ENCODE measurements at places on chromosomes 5 and 9.
A peak's percentile ranks its signal among the peaks of the same experiment; 100 is the strongest.

GRCh38 chr9:109805050-109805449, 25.1 kb downstream of the PALM2AKAP2 start:
- DNase-seq: no peak

GRCh38 chr5:93890657-93891056, 149.3 kb upstream of the POU5F2 start:
- no peak for DNase-seq

- no peak for DNase-seq
Measured at GRCh38 chr5:6783787-6784186, 70.6 kb downstream of the TENT4A start.

DNA sequence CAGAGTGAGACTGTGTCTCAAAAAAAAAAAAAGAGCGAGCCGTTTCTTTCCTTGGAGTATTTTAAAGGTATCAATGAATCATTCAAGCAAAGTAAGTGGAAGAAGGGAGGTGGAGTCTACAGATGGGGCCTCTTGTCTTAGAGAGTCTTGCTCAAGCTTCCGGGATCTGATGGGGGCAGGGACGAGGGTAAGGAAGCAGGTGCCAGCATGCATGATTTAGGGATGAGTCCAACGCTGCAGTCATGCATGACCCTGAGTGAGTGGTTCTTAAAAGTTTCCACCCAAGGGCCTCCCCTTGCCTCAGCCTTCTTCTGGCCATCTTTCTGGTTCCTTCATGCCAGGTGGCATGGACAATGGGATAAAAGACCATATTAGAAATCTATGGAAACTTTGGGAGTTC, 79.6 kb downstream of the MYO10 start:
- DNase-seq: peak; percentile 77

DNA sequence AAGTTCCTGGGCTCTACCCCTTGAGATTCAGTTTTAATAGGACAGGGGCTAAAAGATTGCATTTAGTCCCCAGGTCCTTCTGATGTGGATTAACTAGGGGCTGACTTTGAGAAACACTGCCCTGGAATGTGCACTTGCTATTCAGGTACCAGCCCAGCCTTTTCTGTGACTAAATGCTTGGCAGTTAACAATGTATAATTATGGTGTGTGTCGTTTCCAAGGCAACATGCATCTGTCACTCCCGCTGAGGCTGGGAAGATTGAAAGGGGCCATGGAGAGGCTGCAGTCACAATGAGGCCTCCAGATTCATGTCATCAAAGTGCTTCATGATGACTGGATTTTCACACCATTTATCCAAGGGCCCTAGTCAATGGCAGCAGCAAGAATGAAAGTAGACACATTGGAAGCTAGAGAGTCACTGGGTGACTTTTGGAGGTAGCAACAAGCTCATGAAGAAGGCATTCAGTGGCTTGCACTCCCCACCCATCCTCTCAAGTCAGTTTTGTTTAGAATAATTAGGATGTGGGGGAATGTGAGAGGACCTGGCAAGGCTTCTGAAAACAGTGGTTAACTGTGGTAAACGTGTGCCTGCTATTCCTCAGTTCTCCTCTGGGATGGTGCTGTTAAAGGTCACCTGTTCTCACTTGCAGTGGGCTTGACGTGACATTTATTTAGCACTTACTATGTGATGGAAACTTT, 28.3 kb downstream of the RAI14 start:
- DNase-seq: peak; percentile 92

DNA sequence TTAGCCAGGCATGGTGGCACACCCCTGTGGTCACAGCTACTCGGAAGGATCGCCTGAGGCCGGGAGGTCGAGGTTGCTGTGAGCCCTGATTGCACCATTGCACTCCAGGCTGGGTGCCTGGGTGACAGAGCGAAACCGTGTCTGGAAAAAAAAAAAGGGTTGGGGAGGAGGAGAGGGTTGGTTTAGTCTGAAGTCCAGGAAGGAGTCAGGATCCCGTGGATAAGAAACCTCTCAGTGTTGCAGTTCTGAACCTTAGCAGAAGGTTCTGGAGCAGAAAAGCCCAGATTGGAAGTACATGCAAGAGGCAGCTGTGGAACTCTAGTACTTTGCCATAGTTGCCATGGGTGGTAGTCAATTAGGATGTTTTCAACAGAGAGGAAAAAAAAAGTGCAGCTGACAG, 125.2 kb upstream of the CPEB4 start:
- peak; percentile 42 for DNase-seq

GRCh38 chr5:44945743-44946142, 137.0 kb downstream of the MRPS30 start:
- no peak for DNase-seq

- DNase-seq: no peak
Measured at GRCh38 chr5:157744051-157745011, 819 bp downstream of the LSM11 start.

DNA sequence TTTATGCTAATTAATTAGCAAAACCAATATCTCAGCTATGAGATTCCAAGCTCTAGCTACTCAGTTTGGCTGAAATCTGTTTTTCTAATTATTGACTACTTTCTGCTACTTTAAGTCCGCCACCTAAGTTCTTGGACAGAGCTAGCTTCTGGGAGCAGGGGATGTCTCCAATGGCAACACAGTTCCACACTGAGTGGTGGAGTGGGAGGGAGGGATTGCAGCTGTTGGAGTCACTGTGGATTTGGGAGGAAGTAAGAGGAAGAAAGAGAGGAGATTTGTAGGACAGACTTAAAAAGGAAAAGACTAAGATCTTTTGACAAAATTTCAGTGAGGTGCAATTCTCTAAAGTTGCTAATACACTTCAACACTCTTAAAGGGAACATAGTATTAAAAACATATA, 450.8 kb downstream of the NFIB start:
- DNase-seq: no peak

DNA sequence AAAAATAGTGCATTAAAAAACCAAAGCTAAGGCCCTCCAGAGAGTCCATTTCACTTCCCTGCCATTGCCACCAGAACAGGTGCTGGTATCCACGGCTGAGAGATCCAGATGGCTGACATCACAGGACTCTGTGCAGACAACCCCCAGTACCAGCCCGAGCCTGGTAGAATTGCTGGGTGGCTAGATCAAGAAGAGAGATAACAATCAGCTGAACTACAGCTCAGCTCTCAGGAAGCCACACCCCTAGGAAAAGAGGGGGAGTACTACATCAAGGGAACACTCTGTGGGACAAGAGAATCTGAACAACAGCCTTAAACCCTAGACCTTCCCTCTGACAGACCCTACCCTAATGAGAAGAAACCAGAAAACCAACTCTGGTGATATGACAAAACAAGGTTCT, 73.8 kb upstream of the SLIT3 start:
- DNase-seq: peak; percentile 35

DNA sequence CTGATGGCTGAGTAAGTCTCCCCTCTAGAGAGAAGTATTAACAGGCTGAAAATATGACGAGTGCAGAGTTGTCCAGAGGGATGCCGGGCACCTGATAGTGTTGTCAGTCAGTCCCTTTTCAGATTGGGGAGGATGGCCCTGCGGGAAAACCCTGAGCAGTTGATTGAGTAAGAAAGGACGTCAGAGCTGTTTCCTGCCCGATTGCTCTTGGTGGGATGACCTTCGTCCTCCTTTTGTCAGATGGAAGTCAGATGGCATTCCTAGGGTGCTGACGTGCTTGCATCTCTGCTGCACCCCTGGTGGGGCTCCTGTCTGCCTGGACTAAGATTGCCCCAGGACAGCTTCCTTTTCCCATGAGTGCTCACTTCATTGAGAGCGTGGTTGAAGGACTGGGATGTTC, 9.8 kb downstream of the ZNF354B start:
- no peak for DNase-seq

DNA sequence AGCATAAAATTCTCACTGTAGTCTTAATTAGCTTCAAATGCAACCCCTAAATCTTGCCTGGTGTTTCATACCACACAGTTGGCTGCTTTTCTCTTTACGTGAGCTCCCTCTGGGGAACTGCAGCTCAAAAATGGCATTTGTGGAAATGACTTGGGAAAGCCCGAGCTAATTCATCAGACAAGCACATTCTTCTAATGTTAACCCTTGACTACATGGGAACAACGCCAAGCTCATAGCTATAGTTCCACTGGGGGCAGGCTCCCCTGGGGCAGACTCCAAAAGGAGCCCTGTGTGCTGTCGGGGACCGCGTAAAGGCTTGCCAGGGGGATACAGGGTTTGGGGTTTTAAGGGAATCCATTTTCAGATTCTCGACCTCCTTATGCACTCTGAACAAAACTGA, 301.4 kb upstream of the DAP start:
- no peak for DNase-seq

DNA sequence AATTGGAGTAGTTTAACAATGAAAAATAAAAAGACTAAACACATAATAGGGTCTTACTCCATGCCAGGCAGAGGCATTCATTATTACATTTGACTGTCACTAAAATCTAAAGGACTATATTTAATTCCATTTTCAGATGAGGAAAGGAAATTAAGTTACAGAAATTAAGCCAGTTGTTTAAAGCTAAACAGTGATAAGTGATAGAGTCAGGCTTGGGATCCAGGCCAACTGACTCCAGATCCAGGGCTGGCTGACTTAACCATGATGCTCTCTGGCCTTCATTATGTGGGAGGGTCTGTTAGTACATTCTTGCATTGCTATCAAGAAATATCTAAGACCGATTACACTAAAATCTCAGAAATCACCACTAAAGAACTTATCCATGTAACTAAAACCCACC, 107.2 kb downstream of the ARHGEF28 start:
- DNase-seq: no peak

DNA sequence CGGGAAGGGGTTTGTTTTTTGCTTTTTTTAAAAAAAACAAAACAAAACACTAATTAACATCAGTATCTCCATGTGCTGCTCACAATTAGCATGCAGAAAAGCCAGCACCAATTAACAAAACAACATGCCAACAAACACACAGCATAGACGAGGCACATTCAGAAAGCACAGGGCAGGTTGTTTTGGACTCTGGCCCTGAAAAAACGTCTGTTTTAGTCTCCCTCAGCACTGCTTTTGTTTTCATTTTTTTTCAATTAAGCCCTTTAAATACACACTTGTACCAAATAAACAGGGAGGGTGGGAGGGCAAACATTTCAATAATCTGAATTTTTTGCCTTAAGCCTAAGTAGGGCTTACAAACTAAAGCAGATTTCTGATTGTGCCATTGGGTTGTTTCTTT, 309.6 kb downstream of the DTWD2 start:
- no peak for DNase-seq

DNA sequence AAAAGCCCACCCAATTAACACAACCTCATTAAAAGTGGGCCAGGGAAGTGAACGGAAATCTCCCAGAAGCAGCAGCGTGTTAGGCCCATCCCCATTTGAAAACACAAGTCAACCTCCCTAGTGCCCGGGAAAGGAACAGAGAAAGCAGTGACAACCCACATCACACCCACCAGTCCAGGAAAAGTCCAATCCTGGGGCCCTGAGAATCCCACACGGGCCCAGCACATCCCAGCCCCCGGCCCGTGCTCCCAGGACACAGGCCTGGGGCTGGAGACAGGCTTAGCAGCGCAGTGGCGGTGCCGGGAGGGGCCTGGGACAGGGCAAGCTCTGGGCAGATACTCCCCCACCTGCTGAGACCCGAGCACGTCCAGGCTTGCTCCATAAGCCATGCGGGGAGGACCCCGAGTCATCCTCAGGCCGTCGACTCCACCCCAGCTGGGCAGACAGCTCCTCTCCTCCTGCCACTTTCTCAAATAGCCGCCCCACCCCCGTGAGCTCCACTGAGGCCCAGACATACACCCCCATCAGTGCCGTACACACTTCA, 101.0 kb downstream of the KCNT1 start:
- DNase-seq: no peak

Measured in kidney epithelial cell (primary cell).